ENCODE measurements at places on chromosomes 2 and 18. TPM values are rescaled to one million over a fixed set of nuclear protein-coding genes. Genes with fewer than 3 reads are reported as not detected.

Gene BCL11A
- under 0.01 TPM for total RNA-seq

Gene DTNA
- 28.2 TPM for total RNA-seq

Gene METAP1D
- total RNA-seq = 6.8 TPM

Gene HOXD11
- total RNA-seq = not detected

Gene DNAJC5G
- not detected for total RNA-seq

Gene EDAR
- total RNA-seq = not detected

Gene NR4A2
- total RNA-seq = 0.17 TPM

Gene ACTG2
- 4.1 TPM for total RNA-seq

Gene LBX2
- 3.0 TPM for total RNA-seq

Gene GCG
- total RNA-seq = not detected

Gene GKN2
- not detected for total RNA-seq

Gene SCN3A
- total RNA-seq = 0.33 TPM

Gene CPO
- under 0.01 TPM for total RNA-seq

Gene LTBP1
- 190 TPM for total RNA-seq

Gene RND3
- total RNA-seq = 559 TPM

Gene KCNJ3
- not detected for total RNA-seq

Gene POLR1A
- 9.2 TPM for total RNA-seq

Gene ANKRD30B
- total RNA-seq = under 0.01 TPM

Gene TMEM131
- 32.4 TPM for total RNA-seq

Gene LONRF2
- under 0.01 TPM for total RNA-seq

Gene ZNF396
- total RNA-seq = 5.0 TPM

Gene DGUOK
- total RNA-seq = 51.6 TPM

Gene IL36B
- total RNA-seq = not detected

Gene RPS27A
- 679 TPM for total RNA-seq

Gene DOK6
- total RNA-seq = 4.0 TPM

Gene PREB
- total RNA-seq = 39.8 TPM

Gene DSC1
- total RNA-seq = not detected

Gene FAM124B
- not detected for total RNA-seq

Gene LINC00305
- not detected for total RNA-seq
